ENCODE measurements at places on chromosomes 1 and 21.
A peak's percentile ranks its signal among the peaks of the same experiment; 100 is the strongest.

DNA sequence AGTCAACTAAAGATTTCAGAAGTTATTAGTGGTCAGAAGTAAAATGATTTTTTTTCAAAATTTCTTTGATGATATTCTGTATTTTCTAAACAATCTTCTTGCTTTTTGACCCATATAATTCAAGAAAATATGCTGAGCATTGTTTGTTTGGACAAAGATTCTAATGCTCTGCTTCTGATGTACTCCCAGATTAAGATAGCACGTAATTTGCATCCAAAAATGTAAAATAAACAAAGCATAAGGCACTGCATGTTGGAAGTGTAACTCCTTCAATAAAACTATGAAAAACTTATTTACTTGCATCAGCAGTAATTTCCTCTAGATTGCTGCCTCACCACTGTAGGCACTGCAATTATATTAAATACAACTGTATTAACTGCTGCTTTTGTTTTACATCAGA is 1054.1 kb downstream of the TTLL7 start:
- DNase-seq: no peak
- no peak overlapping the region for H3K27ac ChIP-seq
- no peaks in the 10 kb centered on the region for H3K4me1 ChIP-seq
- no peaks in the 10 kb centered on the region for H3K36me3 ChIP-seq
- no peak overlapping the region for H3K4me3 ChIP-seq

DNA sequence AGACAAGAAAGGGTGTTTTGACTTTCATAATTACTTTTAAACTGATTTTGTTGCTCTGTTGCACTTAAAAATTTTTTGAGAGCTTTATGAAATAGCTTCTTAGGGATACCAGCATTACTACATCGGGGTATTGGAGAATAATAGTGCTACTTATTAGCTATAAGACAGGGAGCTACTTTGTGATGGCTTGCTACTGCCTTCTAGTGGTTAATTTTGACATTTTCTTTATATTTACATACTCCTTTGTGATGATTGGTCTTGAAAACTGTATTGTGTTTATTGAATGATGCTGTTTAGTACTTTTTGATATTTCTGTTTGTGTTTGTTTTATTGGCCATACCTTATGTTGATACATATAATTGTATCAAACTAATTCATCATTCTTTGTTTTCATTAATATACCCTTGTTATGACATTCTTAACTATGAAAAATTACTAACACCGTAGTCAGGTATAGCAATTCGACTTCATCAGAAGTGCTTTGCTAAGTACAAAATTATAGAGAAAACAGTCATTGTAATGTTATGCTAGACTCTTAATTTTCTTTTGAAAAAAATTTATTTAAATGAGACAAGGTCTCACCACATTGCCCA is 85.5 kb downstream of the CLIC4 start:
- no peaks in the 10 kb centered on the region for H3K4me1 ChIP-seq
- no peaks in the 10 kb centered on the region for H3K36me3 ChIP-seq
- H3K4me3 ChIP-seq: no peak overlapping the region
- H3K27me3 ChIP-seq: no peaks in the 10 kb centered on the region
- H3K27ac ChIP-seq: no peak overlapping the region

DNA sequence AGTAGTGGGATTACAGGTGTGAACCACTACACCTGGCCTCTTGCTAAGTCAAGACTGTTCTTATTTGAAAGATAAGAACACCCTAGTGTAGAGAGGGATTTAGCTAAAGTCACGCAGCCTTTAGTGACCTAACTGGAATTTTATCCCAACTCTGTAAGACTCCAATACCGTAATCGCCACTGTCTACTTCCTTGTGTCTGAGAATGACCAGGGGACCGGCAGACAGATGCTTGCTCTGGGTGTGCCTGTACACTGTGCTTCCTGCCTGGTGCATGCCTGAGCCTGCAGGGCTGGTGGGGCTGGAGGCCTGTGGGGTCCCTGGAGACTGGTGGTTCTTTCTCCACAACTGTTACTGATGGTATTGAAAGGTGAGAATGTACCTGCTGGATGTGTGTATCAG is 15.3 kb downstream of the MFSD2A start:
- peaks cover 5% of the 10 kb centered on the region for H3K36me3 ChIP-seq
- H3K4me3 ChIP-seq: no peak overlapping the region
- no peak overlapping the region for H3K27ac ChIP-seq
- no peaks in the 10 kb centered on the region for H3K27me3 ChIP-seq
- H3K4me1 ChIP-seq: no peaks in the 10 kb centered on the region

DNA sequence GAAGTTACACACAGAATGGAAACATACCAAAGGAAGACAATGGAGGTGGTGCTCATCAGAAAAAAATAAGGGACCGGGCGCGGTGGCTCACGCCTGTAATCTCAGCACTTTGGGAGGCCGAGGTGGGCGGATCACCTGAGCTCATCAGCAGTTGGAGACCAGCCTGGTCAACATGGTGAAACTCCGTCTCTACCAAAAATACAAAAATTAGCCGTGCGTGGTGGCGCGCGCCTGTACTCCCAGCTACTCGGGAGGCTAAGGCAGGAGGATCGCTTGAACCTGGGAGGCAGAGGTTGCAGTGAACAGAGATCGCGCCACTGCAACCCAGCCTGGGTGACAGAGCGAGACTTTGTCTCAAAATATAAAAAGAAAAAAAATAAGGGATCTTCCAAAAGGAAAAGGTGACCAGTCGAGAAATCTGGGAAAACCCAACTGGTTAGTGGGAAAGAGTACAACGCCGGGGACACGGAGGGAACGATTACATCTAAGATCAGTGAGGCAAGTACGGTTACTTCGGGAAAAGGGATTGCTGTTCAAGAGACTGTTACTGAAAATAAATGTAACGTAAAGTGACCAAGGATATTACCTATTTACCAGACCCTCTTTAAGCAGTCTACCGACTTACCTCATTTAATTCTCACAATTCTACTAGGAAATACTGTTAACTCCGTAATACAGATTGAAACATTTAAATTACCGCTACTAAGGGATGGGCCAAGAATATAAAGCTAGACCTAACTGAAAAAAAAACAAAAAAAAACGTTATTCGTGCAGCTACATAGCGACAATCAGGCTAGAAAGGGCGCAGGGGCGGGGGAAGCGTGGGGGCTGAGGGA is 822 bp downstream of the CCT3 start:
- H3K27me3 ChIP-seq: no peaks in the 10 kb centered on the region
- H3K4me3 ChIP-seq: peak overlapping the region; percentile 74
- peak; percentile 21 for DNase-seq
- peak overlapping the region; percentile 72 for H3K27ac ChIP-seq
- H3K36me3 ChIP-seq: peaks cover 6% of the 10 kb centered on the region

DNA sequence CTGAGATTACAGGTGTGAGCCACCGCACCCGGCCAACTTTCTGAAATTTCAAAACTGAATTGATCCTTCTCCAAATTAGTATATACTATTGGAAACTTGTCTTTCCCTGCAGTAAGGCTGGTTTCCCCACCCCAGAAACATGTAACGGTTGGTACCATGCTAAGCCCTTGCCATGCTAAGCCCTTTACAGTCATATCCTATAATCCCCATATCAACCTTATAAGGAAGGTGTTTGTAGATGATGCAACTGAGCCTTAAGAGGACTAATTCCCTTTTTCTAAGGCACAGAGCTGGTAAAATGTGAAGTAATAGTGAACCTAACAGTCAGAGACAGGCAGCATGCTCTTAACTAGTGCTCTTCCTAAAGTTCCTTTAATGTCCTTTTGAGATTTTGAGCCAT is 413.7 kb downstream of the DISC1 start:
- no peaks in the 10 kb centered on the region for H3K27me3 ChIP-seq
- no peak for DNase-seq
- H3K4me3 ChIP-seq: no peak overlapping the region
- H3K4me1 ChIP-seq: no peaks in the 10 kb centered on the region
- no peak overlapping the region for H3K27ac ChIP-seq
- no peaks in the 10 kb centered on the region for H3K36me3 ChIP-seq

GRCh38 chr1:86865973-86866637 is 47.8 kb downstream of the SELENOF start:
- H3K36me3 ChIP-seq: no peaks in the 10 kb centered on the region
- H3K4me1 ChIP-seq: no peaks in the 10 kb centered on the region
- no peak for DNase-seq
- no peak overlapping the region for H3K4me3 ChIP-seq

GRCh38 chr21:25701529-25701928 is 33.2 kb downstream of the ATP5PF start:
- H3K4me3 ChIP-seq: no peak overlapping the region
- H3K27ac ChIP-seq: no peak overlapping the region
- H3K4me1 ChIP-seq: no peaks in the 10 kb centered on the region
- H3K27me3 ChIP-seq: no peaks in the 10 kb centered on the region
- no peak for DNase-seq
- H3K36me3 ChIP-seq: no peaks in the 10 kb centered on the region
